NCI-H187 treated with DMSO at 0.1 percent for 48 hours (cell line): ENCODE measurements at places on chromosomes 12 and 14.
A peak's percentile ranks its signal among the peaks of the same experiment; 100 is the strongest.

DNA sequence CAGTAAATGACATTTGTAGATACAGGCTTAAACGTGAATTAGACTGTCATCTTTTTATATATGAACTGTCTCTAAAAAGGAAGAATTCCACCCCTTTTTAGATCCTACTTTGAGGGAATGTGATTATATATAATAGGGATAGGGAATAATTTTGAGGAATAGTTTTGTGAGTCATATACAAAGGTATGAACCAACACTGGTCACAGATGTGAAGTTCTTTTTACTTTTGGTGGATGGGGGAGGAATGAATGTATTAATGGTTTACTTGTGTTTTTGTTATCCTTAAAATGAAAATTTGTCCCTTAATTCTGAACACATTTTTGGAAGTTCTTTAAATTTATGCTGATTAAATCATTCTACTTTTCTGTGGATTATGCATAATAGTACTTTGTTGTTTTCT is 30.4 kb downstream of the FRS2 start:
- no peak for DNase-seq

DNA sequence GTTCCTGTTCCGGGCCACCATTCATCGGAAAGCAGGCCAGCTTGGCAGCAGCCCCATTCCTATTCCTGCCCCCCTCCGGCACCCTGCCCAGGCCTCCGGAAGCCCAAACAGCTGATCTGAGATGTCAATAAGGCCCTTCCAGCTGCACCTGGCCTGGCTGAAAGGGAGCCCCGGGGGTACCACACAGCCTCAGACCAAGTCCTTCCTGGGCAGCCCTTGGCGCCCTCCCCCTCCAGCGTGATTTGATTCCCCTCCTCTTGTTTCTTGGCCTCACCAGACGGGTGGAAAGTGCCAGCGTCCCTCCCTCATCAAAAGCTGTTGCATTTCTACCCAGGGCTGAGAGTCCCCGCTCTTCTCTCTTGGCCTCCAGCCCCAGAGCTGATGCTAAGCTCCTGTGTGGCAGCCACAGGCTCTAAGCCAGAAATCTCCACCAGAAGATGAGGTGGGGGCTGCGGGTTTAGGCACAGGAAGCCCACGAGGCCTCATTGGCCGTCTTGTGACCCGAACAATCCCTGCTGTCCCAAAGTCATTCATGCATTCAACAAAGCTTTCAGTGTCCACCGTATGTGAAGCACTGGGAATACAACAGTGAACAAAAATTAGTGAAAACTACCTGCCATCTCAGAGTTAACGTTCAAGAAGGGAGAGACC is 215.4 kb downstream of the SLC41A2 start:
- no peak for DNase-seq

GRCh38 chr14:106875503-106875902 is 1349.1 kb downstream of the TMEM121 start:
- no peak for DNase-seq

DNA sequence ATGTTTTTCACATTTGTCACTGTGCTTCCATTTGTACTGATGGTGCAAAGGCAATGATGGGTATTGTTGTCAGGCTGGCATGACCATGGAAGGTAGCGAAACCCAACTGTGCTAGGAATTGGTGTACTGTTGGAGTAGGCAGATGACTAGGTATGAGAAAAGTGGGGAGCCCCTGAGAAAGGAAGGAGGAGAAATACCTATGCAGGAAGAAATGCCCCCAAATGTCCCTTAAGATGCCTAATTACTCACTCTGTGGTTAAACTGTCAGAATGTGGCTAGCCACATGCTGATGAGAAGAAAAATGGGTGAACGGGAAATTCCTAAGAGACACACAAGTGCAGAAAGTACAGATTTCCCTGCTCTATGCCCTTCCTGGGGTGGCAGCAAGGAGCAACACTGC is 339.1 kb downstream of the TMEM132D start:
- DNase-seq = no peak

DNA sequence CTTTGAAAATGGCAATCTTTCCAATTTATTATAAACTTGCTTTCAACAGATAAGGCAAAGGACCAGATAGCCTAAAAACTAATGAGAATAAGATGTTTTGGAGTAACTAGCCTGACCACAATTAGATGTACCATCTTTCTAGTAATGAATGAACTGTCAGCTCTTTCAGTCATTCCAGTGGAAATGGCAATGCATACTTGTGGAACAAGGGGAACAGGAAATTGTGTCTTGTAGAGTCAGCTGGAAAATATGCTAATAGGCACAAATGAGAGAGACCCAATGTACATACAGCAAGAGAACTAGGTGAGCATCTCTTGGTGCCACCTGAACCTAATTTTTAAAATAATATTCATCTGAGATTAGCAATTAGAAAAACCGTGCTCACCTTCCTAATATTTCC is 76.1 kb upstream of the GPHB5 start:
- DNase-seq = no peak

- no peak for DNase-seq
These were observed 45.8 kb upstream of the NCOR2 start for GRCh38 chr12:124613151-124613585.

DNA sequence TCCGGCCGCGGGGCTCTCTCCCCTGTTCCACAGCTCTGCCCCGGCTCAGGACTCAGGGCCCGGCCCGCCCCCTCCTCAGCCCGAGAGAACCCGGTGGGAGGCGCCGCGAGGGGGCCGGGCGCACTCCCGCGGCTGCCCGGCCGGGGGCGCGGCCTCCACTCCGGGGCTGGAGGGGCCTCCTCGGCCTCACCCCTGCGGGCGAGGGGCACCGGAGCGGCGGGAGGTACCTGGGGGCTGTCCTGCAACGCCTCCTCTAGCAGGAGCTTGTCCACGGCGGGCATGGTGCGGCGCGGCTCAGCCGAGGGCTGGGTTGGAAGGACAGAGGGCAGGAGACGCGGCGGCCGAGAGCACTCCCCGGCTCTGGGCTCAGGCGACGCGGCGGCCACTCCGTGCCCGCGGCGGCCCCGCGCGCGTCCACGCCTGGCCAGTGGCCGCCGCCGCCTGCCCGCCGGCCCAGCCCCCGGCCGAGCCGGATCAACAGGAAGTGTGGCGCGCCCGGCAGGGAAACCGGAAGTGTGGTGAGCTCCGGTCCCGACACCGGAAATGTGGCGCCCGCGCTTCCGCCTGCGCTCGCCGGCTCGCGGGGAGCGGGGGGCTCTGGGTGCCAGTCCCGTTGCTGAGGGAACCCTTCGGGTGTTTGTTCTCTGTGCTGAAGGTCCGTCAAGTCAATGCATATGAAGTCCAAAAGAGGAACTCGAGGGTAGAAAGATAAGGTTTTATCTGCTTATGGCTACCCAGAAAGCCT is at the start of gene APPL2:
APPL2 (minus strand) TSS at position 443 of the 745 bp plus-strand sequence; CDS start at position 281, 162 bp downstream.
- DNase-seq = peak; percentile 60

- DNase-seq = no peak
These were observed 14.3 kb downstream of the MAP3K12 start for GRCh38 chr12:53484686-53485575.

DNA sequence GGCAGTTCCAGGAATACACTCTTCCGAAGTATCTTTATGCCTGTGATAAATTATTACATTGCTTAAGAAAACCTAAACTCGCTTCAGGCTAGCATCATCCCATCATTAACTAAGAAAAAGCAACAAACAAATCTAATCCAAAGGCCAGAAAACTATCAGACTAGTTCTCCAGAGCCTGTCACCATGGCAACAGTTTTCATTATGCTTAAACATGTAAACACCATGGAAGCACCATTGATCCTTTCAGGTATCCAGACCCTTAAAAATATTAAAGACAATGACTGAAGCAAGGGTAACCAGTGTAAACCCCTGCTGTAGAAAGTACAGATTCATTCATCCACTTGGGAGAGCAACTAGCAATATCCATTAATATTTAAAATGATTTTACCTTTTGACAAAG is 9.8 kb downstream of the DAD1 start:
- no peak for DNase-seq

GRCh38 chr12:26608706-26609105 is 224.3 kb downstream of the ITPR2 start:
- DNase-seq = no peak

- DNase-seq = no peak
These were observed 20.9 kb upstream of the ANO2 start for GRCh38 chr12:5965950-5966383.

DNA sequence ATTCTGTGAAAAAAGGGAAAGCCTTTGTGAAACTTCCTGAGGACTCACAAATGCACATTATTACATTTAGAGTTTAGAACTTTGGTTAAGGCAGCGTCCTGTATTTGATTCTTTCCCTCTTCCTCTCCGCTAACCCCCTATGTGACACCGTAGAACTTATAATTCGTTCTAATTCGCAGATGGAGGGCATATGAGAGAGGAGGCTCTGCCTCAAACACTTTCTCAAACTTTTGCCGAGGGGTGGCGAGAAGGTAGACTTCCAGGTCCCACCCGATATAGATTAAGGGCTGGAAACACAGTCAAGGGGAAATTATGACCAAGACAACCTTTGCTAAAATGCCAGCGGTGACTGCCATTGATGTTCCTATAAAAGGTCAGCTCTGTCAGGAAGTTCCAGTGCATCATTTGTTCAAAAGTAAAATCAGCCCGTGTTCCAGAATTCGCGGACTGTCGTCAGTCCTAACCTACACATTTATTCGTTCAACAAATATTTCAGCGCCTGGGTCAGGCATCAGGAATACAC is 904 bp upstream of the PAPOLA start:
- DNase-seq = no peak

DNA sequence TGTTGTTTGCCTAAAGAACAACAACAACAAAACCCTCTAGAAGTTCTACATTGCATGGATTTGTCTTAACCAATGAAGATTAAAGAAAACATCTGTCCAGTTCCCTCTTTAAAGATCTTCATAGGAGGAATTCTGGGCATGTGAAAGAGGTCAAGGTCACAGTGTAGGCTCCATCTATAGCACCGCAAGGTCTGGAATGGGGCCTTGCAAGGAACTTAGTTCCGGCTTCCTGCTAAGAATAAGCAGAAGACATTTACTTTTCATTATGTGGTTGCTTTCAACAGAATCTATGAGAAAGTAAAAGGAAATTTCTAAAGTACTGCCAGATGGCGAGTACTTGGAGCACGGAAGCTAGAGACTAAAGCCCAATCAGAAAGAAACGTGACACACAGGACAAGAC is 57.2 kb upstream of the GNPNAT1 start:
- DNase-seq = no peak

- no peak for DNase-seq
These were observed 332.0 kb downstream of the CACNA1C start for GRCh38 chr12:2384533-2385351.

DNA sequence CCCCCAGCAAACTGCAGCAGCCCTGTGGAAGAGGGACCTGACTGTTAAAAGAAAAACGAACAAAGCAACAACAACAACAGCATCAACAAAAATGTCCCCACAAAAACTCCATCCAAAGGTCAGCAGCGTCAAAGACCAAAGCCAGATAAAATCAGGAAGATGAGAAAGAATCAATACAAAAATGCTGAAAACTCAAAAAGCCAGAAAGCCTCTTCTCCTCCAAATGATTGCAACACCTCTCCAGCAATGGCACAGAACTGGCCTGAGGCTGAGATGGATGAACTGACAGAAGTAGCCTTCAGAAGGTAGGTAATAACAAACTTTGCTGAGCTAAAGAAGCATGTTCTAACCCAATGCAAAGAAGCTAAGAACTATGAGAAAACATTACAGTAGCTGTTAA is 45.4 kb upstream of the PPP4R3A start:
- DNase-seq = no peak

DNA sequence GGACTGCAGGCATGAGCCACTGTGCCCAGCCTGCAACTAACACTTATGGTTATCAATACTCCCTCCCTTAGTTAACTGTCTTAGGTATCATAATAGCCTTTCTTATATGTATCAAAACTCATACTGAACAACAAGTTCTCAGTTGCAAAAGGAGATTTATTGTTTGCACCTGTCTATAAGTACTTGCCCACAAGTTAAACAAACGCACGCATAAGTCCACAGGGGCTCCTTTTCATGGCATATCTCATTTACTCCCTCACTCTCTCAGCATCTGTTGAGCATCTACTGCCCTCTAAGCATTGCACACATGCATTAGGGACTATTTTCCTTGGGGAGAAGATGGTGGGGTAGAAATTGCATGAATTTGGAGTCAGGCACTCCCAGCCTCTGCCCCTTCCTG is 46.7 kb upstream of the CORO1C start:
- peak; percentile 82 for DNase-seq

- DNase-seq = peak; percentile 30
These were observed 1.4 kb downstream of the EGLN3 start for GRCh38 chr14:33949411-33949893.

- no peak for DNase-seq
These were observed 47.4 kb downstream of the TMEM117 start for GRCh38 chr12:43883311-43883710.

- no peak for DNase-seq
These were observed 105.7 kb downstream of the PLEKHA5 start for GRCh38 chr12:19234981-19235871.

- DNase-seq = no peak
These were observed 56.7 kb downstream of the FBRSL1 start for GRCh38 chr12:132546647-132547046.

GRCh38 chr12:127342861-127343260 is 924.1 kb upstream of the TMEM132C start:
- DNase-seq = no peak

DNA sequence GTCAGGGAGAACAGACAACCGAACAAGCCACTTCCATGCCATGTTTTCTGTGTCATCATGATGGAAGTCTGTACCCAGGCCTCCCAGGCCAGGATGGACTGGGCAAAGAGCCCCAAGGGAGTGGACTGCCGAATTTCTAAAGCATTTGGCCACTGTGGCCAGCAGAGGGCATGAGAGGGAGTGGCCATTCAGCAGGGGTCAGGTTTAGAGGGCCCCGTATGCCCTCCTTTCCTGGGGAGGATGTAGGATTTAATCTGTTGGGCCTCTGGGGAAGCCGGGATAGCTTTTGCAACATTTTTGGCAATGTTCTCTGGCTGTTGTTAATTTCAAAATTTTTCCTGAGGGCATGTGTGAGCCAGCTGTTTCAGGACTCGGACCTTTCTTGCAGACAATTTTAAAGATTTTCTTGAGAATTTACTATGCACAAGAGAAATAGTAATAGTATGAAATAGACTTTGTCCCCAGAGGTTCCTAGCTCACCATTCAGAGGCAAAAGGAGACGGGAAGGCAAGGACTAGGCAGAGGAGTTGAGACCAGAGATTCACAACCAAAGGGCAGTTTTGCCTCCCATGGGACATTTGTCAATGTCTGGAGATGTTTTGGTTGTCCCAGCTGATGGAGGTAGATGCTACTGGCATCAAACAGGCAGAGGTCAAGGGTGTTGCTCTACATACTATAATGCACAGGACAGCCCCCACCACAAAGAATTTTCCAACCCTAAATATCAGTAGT is 18.0 kb downstream of the ACACB start:
- DNase-seq = no peak

- DNase-seq = no peak
These were observed 73.6 kb downstream of the HECTD4 start for GRCh38 chr12:112308652-112309051.

DNA sequence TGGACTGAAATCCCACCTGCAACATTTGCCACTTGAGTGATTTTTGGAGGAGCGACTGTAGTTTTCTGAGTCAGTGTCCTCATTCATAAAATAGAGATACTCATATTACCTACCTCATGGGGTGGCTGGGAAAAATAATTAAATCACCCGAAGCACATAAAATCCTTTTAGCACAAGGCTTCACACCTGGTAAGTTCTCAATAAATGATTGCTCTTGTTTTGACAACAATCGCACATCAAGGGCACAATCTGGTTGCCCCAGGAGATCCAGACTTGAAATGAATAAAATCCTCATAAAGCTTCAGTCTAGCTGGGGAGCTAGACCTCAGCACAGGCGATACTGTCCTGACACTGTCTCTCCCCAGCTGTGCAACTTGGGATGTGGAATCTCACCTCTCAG is 76.0 kb upstream of the CCDC60 start:
- DNase-seq = peak; percentile 83
